ENCODE measurements at places on chromosomes 6 and 20.

- no peak for DNase-seq
Measured at GRCh38 chr6:91149956-91150705, 563.3 kb upstream of the MAP3K7 start.

- no peak for DNase-seq
Measured at GRCh38 chr6:116019428-116019827, 41.3 kb downstream of the FRK start.

DNA sequence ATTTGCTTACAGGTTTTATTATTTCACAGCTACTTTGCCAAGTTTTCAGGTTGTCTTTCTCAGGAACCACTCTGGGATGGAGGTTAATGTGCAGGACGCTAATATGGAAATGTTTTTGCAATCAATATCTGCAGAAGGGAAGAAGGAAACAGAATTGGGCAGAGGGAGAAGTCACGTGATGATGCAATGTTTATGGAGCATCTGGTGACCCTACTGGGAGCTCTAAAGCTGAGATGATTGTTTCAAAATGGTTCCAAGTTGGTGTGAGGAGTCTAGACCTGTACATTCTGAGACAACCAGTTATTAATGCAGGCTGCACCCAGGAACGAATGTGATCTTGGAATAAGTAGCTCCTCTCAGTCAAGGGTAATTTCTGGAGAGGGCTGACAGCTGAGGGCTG lies 905.4 kb upstream of the FLRT3 start:
- no peak for DNase-seq

- DNase-seq: no peak
Measured at GRCh38 chr20:13858439-13858838, 73.6 kb downstream of the NDUFAF5 start.

DNA sequence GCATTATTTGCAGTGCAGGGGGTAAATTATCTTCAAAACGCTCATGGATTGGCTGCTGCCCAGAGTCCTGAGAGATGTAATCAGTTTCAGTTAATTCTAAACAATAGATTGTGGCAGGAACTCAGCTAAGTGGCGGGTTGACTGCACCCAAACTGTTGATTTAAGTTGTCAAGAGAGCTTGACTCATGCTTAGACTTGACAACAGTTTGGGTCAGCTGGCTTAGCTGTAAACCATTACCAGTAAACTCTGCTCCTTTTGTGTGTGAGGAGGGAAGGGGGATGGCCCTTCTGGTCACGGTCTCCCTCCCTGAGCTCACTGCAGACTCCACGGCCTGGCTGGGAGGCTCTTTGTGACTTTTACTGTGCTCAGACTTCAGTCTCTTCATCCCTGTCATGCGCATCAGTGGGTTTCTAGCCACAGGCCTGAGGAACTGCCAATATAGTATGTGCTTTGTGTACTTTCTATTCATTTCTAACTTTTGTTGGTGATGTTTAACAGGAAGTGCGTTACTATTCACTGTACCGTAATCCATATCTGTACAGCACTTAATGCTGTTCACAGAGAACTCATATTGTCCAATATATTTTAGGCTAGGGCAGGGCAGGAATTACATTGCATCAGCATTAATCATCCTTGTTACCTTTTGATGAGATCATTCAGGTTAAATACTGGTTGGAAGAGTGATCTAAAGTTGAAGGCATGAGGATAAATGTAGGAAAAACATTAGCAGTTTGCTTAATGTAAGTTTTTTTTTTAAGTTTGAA lies 488.3 kb downstream of the CDKAL1 start:
- no peak for DNase-seq

GRCh38 chr6:130758813-130759212 lies 68.4 kb upstream of the SMLR1 start:
- DNase-seq: no peak

DNA sequence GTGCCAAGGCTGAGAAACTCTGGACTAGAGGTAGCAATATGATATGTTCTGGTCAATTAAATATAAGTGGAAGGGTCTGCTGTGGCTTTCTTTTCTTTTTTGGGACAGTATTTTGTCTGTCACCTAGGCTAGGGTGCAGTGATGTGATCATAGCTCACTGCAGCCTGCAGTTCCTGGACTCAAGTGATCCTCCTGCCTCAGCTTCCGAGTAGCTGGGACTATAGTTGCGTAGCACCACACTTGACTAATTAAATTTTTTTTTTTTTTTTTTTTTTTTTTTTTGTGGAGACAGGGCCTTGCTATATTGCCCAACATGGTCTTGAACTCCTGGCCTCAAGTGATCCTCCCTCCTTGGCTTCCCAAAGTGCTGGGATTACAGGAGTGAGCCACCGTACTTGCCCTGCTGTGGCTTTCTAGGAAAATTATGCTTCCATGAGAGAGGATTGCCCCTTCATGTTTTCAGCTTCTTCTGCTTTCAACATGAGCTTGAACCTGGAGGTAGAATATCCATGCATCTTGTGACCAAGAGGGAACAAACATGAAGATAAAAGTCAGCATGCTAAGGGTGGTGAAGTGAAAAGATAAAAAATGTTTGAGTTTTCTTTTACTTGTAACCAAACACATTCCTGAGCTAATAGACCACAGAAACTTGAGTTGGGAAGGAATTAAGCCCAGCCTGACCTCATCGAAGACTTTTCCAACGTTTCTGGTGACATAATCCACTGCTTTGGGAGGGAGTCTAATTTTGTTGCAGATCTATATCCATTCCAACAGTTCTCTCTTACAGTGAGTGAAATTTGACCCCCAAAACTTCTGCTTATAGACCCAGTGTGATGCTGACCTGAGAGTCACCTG lies 75.1 kb downstream of the CARMIL1 start:
- DNase-seq: no peak

DNA sequence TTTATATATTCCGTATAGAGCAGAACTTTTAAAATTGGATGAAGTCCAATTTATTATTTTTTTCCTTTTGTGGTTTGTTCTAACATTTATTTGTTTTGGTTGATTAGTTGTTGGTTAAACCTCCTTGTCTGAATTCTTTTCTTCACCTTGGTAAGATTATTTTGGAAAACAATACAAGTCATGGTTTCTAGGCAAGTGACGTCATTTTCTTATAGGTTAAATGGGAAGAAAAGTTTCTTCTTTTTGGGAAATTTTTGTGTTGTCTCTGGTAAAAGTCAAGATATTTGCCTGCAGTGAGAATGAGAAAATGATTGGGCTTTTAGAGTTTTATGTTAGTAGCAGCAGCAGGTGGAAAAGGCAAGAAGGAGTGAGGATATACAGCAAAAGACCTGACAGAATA lies 197.9 kb downstream of the OTOR start:
- no peak for DNase-seq

- no peak for DNase-seq
Measured at GRCh38 chr6:107418118-107418517, 41.2 kb downstream of the PDSS2 start.

DNA sequence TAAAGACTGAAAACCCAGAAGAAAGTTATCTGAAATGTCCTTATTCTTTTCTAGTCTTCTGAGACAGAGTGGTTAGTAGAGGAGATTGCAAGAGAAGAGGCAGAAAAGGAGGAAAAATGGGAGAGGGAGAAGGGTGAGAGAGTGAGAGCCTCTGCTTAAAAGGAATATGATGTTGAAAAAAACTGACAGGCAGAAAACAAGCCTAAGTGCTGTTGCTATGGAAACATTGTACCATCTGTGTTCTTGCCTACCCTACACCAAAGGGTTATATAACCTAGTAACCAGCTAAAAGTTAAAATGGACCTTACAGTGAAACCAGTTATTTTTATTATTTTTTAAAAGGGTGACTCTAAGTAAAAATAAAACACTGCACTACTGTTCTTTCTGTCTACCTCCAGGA lies 28.3 kb upstream of the SH3BGRL2 start:
- DNase-seq: no peak

- no peak for DNase-seq
Measured at GRCh38 chr20:40654876-40655275, 34.2 kb downstream of the MAFB start.

DNA sequence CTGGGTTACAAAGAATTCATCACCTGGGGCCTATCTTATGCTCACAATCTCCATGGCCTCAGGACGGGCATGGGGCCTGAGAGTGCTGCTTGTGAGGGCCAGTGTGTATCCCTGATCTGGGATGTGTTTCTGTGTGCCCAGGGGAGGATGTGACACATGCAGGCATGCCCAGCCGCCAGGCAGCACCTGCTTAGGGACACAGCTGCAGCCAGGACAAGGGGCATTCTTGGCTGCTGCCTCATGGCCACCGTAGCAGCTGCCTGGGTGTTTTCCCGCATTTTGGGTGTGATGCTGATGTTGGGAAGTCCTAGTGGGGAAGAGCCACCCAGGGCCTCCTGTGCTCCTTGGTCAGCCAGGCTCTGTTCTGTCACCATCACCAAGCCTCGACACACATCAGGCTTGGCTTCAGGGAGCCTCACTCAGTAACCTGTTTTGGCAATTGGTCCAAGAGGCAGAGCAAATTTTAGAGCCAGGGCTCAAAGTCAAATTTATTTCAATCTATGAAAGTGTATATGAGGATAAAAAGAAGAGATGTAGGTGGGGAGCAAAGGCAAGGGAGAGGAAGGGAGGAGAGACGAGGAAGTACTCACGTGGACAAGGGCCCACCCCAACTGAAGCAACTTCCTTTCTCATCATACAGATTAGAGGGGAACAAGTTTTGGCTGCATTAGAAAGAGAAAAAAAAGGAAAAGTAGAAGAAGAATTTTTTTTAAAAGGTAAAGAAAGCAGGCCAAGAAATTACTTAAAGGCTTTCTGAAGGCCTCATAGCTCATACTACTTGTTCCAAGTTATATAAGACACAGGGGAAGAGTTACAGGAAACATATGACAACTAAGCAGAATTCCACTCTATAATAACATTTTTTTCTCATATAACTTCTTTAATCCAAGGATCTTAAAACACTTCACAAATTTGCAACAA lies 269.9 kb upstream of the SUPT3H start:
- no peak for DNase-seq

GRCh38 chr6:1669996-1670395 lies 60.3 kb downstream of the FOXC1 start:
- no peak for DNase-seq

DNA sequence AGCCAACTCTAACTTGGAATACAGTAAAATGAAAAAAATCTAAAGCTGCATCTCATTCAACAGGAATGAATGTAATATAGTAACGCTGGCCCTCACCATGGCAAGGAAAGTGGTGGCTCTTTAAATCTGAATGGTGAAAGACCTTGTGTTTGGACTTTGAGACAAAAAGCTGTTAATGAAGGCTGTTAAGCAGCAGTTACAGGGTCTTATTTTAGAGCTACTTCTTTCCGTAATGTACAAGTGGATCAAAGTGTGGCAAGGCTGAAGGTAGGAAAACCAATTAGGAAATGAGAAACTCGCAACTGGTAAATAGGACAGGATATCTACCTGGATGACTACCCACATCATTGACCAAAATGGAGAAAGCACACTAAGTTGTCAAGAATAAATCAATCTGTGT lies 11.6 kb upstream of the TRIM39 start:
- DNase-seq: no peak
